ENCODE measurements at places on chromosomes 2 and 18.
A peak's percentile ranks its signal among the peaks of the same experiment; 100 is the strongest.

GRCh38 chr2:179692610-179693009, 168.8 kb downstream of the ZNF385B start:
- no peak for DNase-seq

DNA sequence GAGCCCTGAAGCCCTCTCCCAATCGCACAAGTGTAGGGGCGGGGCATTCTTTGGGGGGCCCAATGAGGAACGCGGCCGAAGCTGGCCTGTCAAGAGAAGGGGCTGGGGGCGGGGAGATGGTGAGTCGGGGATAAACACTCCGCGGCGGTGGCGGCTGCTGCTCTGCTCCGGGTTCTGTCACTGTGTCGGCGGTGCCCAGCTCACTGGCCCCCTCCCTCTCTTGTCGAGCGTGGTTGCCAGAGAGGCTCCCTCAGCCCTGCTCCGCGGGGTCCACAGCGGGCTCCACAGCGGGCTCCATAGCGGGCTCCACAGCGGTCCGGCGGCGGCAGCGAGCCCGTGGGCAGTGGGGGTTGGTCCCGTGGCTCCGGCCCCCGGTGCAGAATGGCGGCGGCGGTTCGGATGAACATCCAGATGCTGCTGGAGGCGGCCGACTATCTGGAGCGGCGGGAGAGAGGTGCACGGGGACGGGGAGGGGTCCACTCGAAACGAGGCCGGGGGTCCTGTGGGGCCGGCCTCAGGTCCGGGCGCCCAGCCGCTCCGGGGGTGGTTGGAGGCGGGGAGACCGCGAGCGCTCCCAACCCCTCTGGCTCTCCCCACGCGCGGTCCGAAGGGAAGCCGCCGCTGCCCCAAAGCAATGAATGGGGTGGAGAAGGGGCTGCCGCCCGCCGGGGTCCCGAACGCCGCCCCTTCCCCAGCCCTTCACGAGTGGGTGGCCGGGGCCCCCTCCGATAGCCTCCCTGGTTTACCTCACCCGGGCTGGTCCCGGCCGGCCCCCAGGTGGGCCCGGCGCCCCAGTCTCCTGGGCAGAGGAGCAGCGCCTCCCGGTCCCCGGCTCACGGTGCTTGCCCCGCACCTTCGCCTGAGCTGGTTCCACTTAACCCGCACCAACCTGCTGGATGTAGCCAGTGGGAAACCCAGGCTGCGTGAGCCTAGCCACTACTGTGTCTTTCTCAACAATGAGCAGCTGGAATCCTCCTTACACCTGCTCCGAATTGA, at the start of gene MXD1:
Gene MXD1 (plus strand): TSS at position 160 of the 996 bp plus-strand sequence. CDS start 222 bp downstream, at position 382.
- peak; percentile 62 for DNase-seq

DNA sequence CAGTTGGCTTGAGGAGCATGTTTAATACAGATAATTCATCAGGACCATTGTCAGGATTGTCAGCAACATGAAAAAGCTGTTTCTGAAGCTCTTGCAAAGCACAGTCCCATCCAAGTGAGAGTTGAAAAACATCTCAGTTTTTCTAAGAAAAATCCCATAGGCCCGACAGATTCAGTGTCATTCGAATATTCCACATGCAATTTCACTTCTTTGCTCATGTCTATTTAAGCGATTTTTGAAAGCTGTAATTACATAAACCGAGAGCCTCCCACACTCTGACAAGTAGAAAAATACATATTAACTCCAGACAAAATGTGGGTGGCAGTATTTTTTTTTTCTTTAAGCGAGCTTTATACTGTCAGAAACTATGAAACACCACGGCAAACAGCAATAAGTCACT, 134.7 kb upstream of the GALNT5 start:
- no peak for DNase-seq

- DNase-seq = no peak
Observed at GRCh38 chr2:145088756-145089155, 568.8 kb upstream of the ZEB2 start.

DNA sequence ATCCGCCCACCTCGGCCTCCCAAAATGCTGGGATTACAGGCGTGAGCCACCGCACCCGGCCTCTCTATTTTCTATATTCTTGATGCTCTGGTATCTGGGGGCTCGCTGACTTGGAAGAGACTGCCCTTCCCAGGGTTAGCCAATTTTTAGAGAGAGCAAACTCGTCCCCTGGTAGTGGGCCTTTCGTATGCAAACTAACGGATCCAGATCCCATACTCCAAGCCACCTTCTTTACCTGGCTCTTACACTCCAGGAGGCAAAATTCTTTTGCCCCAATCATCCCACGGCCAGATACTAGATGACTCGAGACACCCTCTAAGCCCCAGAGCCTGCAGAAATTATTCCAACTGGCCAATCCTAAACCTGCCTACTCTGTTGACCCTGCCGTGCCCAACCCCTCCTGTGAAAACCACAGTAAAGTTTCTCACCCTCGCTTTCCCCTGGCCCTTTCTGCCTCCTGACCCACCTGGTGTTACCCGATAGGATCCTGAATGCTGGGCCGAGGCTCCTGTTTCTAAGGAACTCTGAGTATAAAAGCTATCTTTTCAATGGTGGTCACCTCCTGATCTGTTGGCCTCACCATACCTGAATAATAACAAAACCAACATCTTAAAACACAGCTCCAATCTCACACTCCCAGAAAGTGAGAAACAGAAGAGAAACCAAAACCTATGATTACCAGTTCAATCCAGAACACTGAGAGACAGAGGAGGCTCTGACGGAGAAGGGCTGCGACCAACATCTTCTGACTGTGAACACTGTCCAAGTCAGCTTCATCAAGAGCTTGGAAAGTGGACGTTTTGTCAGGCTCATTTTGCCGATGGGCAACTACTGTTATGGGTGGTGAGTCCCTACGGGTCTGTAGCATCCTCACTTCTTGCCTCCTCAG, 57.6 kb upstream of the ZNF532 start:
- DNase-seq = no peak

DNA sequence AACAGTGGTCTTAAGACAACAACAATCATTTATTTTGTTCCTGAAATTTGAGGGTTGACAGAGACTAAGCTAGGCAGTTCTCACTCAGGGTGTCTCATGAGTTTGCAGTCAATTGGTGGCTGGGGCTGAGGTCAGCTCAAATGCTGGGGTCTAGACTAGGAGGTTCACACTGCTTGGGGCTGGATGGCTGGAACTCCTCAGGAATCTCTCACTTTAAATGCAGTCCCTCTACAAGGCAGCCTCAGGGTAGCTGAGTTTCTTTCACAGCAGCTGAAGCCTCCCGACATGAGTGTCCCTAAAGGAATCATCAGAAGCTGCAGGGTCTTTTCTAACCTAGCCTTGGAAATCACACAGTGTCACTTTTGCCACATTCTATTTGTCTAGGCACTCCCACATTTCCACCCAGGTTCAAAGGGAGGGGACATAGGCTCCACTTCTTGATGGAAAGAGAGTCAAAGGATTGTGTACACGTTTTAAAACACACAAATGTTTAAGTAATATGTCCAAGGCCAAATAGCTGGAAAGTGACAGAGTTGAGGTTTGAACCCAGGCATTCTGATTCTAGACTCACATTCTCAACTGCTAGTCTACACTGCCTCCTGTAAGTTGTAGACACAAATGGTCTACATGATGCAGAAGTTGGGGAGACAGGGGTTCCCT, 133.8 kb downstream of the ZFP36L2 start:
- no peak for DNase-seq

- DNase-seq = peak; percentile 60
Observed at GRCh38 chr2:241950413-241951315, 81.1 kb downstream of the RTP5 start.

DNA sequence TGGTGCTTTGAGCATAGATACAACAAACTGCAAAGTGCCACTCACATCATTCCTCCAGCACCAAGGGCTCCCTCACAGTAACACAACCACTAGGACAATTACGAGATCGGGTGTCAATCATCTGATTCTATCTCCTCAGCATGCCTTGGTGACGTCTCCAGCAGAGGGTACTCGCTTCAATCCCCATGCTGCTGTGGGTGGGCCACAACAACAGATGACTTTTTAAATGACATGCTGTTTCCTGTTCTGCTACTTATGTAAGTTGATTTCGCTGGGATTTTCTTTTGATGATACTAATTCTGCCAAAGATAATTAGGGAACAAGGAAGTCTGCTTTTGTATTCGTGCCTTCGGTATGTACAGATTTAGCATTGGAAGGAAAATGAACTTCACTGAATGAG, 1113.0 kb downstream of the BCL11A start:
- DNase-seq = no peak

DNA sequence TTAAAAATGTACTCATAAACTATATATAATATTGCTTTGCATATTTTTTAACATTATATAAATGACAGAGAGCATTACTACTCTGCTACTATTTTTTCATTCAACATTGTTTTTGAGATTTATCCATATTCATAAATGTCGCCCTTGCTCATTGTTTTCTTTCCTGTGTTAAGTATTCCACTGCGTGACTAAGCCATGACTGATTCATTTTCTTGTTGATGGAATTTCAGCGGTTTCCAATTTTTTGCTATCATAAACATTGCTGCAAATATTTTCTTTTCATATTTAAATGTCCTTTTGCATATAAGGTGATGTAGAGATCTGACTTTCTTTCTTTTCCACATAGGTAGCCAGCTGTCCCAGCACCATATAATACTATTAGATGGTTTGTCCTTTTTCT, 57.6 kb downstream of the SFXN5 start:
- no peak for DNase-seq

- DNase-seq = no peak
Observed at GRCh38 chr2:108936866-108937265, 52.2 kb downstream of the EDAR start.

- DNase-seq = no peak
Observed at GRCh38 chr2:195633573-195633870, 23.5 kb upstream of the SLC39A10 start.

GRCh38 chr2:188068093-188068492, 223.6 kb upstream of the GULP1 start:
- DNase-seq = no peak

DNA sequence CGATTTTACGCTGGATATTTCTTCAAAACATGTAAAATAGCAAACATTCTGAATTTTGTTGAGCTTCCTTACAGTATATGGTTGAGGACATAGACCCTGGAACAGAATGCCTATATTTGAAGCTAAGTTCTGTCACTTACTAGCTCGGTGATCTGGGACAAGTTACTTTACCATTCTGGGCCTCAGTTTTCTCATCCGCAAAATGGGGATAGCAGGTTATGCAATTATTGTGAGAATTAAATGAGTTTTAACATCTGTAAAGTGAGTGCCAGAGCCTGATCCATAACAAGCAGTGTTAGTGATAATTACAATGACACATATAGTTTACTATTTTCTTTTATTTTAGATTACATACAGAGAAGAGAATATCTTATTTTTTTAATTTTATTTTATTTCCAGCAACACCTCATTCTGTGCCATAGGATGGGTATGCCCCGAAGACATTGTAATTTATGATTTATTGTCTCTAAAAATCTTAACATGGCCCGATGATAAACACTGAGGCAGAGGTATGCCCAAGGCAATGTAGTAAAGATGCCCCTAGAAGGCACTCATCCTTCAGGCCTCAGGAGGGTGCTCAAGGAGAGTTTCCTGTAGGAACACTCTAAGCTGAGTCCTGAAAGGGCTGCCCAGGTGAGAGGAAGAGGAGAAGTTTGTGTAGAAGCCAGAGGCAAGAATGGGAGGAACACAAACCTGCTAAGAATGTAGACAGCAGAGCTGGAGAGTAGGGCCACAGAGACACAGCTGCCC, 250.9 kb downstream of the BCL11A start:
- DNase-seq = no peak

- DNase-seq = no peak
Observed at GRCh38 chr18:44730803-44731529, 50.3 kb downstream of the SETBP1 start.

- no peak for DNase-seq
Observed at GRCh38 chr18:77676910-77677309, 427.3 kb downstream of the GALR1 start.

All from erythroblast (primary cell).